ENCODE measurements at places on chromosomes 4 and X. TPM values are rescaled to one million over a fixed set of nuclear protein-coding genes. Genes with fewer than 3 reads are reported as not detected.

Gene CTAG1A
- not detected for total RNA-seq

DNA sequence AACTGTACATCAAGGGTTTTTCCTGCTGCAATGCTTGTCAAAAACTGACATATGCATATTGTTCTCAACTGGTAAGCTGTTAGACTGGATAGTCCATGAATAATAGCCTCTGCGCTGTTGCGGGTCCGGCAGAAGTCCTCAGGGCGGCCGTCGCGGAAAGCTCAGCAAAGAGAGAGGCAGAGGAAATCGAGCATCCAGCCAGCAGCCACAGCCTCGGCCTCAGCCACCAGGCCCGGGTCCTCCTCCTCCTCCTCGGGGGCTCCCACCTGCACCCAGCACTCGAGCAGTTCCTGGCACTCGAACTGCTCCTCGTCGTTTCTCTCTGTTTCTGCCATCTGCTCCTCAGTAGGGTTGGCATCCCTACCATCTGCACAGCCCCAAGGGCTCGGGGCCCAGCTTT is 53.7 kb downstream of the UPRT start:
- no peak for DNase-seq

DNA sequence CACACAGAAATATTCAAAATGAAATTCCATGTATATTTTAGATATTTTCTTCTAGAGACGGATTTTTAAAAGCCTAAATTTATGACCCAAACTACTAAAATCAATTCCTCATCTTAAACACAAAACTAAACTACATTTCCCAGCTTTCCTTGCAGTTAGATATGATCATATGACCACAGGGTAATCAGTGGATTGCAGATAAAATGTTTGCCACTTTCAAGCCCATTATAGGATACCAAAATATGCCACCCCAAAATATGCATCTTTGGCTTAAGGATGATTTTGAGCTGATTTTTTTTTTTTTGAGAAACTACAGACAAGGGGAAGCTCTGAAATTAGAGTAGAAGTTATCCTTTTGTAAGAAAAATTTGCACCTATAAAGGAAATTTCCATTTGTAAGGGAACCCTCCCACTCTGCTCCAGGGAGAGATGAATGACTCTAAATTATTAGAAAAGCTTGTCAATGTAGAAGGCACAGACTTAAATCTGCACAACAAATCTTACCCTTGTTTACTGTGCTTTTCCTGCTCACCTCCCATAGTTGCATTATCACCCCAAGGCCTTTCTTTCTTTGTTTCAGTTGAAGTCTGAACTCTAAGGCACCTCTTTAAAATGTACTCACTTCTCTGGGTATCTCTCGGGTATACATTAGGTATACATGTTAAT is 503.0 kb downstream of the PDHA2 start:
- no peak for DNase-seq

DNA sequence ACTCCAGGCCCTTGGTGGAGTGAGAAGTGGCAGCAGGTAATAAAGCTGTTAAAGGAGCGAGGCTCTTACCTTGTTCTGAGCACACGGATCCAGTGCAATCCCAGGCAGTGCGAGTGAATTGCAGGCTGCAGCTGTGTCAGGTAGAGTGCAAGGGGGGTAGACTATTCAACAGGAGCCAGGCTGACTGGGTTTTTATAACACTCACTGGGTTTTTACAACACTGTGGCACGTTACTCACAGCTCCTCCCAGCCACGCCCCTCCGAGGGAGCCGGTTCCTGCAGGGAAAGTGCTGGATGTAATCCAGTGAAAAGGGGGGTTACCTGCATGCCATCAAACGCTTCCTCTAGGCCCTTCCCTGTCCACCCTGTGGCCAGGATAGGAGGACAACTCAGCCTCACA is 358 bp downstream of the FGFBP1 start:
- DNase-seq, result peak; percentile 80

GRCh38 chr4:184955636-184956035 is 62.7 kb upstream of the HELT start:
- no peak for DNase-seq

Gene LGI2
- not detected for total RNA-seq

GRCh38 chr4:78788007-78788889 is 12.1 kb downstream of the BMP2K start:
- no peak for DNase-seq

DNA sequence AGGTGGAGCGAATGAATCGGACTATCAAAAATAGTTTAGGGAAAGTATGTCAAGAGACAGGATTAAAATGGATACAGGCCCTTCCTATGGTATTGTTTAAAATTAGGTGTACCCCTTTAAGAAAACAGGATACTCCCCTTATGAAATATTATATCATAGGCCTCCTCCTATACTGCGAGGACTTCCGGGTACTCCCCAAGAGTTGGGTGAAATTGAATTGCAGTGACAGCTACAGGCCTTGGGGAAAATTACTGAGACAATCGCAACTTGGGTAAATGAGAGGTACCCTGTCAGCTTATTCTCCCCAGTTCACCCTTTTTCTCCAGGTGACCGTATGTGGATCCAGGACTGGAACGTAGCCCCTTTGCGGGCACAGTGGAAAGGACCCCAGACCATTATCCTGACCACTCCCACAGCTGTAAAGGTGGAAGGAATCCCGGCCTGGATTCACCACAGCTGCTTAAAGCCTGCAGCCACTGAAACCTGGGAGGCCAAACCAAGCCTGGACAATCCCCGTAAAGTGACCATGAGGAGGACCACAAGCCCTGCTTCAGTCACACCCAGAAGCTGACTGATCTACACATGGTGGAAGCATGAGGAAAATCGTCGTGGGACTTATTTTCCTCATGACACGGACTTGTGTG is 1138.1 kb downstream of the ARAP2 start:
- no peak for DNase-seq

- no peak for DNase-seq
Measured at GRCh38 chr4:98899277-98899676, 29.7 kb downstream of the EIF4E start.

- DNase-seq, result peak; percentile 30
Measured at GRCh38 chr4:88846206-88846790, 148.7 kb upstream of the NAP1L5 start.

DNA sequence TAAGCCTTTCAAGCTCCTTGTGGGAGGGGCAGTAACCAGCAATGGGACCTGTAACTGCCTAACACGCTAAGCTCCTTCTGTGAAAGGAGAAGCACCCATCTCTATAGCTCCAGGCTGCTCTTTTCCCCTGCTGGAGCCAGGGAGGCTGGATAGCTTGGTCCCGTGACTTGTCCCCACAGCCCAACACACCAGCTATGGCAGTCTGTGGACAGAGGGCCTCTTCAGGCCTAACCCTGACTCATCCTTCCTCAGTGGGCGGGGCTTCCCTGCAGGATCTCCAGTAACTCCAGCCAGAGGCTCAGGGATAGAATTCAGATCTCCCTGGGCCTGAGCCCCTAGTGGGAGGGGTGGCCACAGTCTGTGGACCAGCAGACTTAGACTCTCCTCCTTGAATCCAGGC is 1290.1 kb downstream of the PCDH7 start:
- DNase-seq, result no peak

DNA sequence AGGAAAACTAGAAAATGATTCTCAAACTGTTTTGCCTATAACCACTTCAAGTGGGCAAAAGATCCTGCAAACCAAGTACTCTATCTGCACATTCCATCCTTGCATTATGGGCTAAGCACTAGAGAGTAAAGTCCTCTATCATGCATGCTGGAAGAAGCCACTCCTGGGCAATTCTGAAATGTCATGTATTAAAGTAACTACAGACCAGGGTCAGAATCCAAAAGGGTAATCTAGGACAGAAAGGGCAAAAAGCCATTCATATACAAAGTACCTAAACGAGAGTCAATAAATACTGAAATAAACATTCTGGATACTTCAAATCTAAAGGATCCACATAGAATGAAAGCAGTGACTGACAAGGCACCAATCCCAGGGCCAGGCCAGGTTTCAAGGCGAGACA is 1.0 kb downstream of the SNX12 start:
- no peak for DNase-seq

Gene JCHAIN
- total RNA-seq, result not detected

Gene RBM47
- 1.8 TPM for total RNA-seq

DNA sequence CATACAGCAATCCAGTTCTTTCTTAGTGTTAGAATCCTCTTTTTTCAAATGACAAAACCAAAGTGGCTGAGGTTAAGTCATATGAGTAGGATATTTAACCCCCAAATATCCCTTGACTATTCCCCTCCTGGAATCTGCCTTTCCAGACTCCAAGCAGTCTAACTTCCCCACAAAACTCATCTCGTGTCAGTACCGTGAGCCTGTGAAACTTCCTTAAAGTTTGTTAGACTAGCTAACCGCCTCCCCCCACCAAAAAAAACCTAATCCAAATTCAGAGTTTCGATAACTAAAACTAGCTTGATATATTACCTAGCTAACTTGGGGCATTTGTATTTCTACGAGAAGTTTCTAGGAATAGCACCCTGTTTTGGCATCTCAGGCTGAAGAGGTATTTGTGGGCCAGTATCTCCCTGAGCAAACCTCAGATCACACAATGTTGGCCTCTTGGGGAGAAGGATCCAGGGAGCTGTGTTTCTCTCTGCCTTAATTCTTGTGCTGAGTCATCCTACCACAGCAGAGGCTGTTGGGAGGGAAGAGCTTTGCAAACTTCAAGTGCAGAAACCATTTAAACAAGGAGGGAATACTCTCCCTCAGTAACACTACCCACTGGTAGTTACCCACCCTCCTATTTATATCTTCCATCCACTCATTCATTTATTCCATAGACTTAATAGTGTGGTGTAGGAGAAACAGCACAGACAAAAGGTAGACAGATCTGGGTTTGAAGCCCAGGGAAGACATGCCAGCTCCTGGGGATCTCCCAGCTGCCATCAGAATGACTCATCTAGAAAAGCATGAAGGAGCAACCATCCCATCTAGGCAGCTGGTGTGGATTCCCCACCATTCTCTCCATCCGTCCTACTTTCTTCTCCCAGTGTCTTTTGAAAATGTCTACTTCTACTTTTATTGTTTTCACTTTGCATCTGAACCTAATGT is 39.3 kb upstream of the TXK start:
- DNase-seq, result peak; percentile 79

DNA sequence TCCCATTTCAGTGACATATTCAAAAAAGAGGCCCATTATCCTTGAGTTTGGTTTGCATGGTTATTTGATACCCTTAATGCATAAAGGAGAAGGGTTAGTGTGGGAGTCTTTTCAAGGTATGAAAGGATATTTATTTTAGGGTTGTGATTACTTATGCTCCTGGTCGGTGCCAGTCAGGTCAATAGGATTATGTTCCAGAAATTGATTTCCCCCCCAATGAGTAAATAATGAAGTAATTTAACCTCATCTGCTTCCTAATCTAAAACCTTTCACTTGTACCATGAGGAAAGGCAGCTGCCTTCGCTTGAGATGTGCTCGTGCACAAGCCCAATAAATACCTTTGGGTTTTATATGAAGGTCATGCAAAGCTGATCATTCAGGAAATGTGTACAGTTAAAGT is 55.0 kb upstream of the NR0B1 start:
- DNase-seq, result no peak

GRCh38 chr4:870951-871350 is 45.0 kb upstream of the CPLX1 start:
- no peak for DNase-seq

Gene CENPE
- 32.4 TPM for total RNA-seq

Gene STOX2
- 1.1 TPM for total RNA-seq

- peak; percentile 3 for DNase-seq
Measured at GRCh38 chrX:46044486-46044885, 500.7 kb downstream of the ZNF674 start.

DNA sequence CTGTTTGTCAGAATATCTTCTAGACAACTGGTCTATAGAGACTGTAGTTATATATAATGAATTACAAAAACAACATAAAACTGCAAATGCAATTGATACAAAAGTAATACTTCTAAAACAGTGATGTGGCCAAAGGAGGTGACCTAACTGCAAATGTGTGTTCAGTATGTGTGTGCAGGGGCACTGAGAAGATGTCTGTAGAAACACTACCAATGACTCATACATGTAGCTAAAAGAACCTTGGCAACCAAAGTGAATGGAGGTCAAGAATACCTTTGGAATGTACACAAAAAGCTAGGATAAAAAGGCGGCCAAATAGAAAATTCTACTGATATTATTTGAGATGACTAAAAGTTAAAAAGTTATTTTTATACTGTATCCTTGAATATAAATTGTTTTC is 261.8 kb downstream of the CAMK2D start:
- DNase-seq, result peak; percentile 63

DNA sequence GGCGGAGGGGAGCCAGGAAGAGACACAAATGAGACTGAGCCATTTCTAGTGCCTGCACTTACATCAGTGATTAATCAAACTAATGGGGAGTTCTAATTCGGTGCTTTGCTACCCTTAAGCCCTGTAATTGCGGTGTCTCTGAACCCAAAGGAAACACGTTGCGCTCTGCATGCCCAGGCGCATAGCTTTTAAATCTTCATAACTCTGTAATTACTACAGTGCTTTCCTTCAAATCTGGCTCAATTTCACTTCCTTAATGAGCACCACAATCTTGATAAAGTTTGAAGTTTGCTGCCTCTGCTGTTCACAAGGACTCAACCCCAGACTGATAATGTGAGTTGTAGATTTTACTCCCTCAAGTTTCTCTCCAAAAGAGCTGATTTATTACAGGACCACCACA is 5.7 kb upstream of the NHS start:
- no peak for DNase-seq

DNA sequence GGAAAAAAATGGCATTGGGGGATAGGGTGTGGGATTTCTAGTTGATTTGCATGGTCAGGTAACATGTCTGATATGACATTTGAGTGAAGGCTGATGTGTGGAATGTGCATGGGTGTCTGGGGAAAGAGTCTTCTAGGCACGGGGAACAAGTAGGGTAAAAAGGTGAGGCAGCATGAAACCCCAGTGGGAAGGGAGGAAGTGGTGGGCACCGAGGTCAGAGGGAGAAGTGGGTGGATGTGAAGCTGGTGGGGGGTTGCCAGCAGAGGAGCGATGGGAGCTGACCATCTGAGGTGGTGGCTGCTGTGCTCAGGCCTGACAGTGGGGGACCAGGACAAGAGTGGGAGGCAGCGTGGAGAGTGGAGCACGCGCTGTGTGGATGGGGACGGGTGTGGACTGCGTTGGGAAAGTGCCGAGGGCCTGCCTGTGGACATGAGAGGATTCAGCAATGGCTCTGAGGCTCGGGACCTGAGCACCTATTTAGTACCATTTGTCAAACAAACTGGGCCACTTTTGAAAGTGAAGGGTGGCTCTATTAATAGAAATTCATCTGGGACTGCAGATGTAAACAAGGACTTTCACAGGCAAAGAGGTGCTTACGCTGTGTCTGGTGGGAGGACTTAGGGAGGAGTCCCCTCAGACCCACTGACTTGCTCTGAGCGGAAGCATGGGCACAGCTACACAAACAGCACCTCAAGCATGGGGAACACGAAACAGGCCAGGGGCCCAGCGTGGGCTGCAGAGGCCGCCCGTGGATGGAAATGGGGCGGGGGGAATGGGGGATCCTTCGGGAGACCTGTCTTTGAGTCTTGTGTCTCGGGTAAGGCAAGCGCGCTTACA is 16.7 kb upstream of the S100P start:
- no peak for DNase-seq

GRCh38 chrX:44596277-44596676 is 53.6 kb upstream of the FUNDC1 start:
- DNase-seq, result no peak

DNA sequence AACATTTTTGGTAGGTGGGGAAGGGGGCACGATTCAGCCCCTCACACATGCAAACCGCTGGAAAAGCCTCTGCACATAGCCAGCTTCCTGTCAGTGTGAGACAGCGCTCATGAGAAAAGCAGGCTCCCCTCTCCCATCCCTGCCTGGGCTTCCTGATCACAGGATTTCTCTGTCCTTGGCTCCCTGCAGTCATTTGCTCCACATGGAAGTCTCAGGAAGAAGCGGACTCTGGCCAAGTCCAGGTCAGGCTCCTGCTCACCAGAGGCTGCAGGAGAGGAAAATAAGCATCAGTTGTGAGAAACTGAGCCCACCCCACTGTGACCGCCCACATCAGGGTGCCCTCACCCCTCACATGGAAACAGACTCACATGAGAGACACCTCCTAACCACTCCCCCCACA is 664.3 kb upstream of the TENM3 start:
- no peak for DNase-seq

Data from MCF 10A (cell line).